ENCODE measurements at places on chromosomes 13 and 19.
A peak's percentile ranks its signal among the peaks of the same experiment; 100 is the strongest.

DNA sequence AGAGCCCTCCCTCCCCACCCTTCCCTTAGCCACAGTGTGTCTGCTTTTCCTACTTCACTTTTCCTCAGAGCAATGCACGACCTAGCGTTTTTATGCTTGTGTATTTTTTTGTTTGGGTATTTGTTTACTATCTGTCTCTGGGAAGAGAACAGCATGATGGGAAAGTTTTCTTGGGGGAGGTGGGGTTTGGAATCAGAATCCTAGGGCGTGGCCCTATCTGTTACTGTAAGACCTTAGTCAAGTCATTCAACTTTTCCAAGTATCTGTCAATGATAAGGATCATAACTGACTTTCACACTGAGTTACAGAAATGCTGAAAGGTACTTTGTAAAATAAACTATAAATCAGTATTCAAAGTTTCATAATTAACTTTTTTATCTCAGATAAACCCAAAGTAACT lies 146.3 kb upstream of the WASF3 start:
- no peak for DNase-seq

DNA sequence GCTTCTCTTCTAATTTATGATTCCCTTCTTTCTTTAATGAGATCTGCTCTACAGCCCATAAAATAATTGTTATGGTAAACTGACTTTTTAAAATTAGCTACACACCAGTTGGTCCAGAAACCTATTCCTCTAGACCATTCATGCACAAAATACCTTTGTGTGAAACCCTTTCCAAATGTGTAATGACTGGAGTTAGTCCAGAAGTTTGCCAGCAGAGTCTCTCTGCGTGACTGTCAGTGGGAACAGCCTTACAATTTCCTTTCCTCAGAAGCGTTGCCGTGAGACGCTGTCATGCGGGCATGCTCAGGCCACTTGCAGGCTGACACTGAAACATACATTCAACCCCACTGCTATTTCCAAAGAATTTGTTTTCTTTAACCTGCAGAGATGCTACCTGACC lies 965.2 kb downstream of the PCDH9 start:
- DNase-seq, result no peak

GRCh38 chr13:36919171-36919832 lies 736 bp downstream of the SMAD9 start:
- no peak for DNase-seq

GRCh38 chr19:1811942-1812425 lies at the start of gene ATP8B3:
Gene ATP8B3 (minus strand): TSS chr19:1812276. CDS start chr19:1811736, 540 bp downstream.
- DNase-seq, result peak; percentile 66

DNA sequence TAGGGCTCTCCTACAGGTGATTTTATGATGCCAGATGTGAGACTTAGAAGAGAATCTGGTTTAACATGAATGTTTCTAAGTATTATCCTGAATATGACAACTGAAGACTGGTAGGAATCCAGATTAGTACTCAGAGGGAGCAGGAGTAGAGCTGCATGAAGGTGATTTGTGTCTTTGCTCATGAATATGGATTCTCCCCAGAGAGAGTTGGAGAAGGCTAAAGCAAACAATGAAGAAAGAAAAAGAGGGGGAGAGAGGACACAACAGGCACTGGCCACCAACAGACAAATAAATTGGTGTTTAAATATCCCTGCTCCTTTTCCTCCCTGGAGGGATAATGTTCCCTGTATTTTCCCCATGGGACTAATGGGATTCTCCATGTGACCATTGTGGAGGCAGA lies 427.0 kb upstream of the KLF12 start:
- DNase-seq, result no peak

DNA sequence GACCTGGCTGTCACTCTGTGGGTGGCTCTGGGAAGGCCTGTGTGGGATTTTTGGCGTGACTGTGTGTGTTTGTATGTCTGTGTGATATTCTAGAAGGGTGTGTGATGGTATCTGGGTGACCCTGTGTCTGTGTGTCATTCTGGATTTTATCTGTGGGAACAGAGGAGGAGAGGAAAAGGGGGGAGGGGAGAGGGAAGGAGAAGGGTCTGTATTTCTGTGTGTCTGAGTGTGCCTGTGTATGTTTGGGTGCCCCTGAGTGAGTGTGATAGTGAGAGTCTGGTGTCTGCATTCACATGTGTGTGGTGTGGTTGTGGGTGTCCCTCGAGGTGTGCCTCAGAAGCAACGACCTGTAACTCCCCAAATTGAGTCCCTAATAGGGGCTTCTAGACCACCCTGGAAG lies 8.1 kb upstream of the NFIX start:
- DNase-seq, result no peak

Data from stimulated activated CD8-positive, alpha-beta memory T cell treated with anti-CD3 and anti-CD28 coated beads, Interleukin-2, amount 100 ng/mL, for 1 hour (primary cell).